ENCODE measurements at places on chromosomes 3 and 15. TPM values are rescaled to one million over a fixed set of nuclear protein-coding genes. Genes with fewer than 3 reads are reported as not detected.
A peak's percentile ranks its signal among the peaks of the same experiment; 100 is the strongest.

- no peak for DNase-seq
Measured at GRCh38 chr3:161208931-161209330, 12.2 kb upstream of the NMD3 start.

DNA sequence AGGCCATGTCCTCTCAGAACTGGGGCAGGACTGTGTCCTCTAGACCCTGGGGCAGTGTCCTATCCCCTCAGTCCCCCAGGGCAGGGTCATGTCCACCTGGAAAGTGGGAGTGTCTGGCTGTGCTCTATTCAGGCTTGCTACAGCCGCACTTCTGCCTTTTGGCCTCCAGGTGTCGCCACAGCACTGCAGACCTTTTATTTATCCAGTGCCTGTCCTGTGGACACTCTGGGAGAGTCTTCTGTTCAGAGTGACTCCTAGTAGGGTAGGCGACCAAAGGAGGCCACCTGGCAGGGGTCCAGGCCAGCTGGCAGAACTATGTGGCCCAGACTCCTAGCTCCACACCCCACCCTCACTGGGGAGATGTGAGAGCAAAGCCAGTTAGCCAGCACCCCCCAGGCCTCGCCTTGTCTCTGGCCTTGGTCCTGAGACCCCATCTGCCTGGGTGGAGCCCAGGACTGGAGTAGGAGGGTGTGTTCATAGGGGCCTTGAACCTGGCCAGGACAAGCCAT lies 3.9 kb downstream of the TMIE start:
- DNase-seq: peak; percentile 83

- peak; percentile 35 for DNase-seq
Measured at GRCh38 chr3:122004991-122005565, 17.0 kb downstream of the ILDR1 start.

DNA sequence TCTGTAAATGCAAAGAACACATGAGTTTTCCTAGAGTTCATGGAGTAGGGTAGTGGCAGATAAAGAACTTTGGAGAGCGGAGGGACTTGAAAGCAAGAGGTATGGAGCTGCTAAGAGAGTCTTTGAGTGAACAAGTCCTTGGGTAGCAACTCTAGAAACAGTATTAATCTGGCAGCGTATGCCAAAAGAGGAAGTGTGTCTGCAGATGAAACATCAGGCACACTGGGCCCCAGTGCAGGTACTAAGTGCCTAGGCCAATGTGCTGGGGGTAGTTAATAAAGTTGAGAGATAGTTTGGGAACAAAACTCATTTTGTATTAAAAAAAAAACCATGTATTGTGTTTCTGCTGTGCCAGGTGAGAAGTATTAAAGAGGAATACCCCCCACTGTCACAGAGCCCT lies 223.0 kb upstream of the STRIT1 start:
- no peak for DNase-seq

- no peak for DNase-seq
Measured at GRCh38 chr15:53031469-53031868, 241.3 kb upstream of the ONECUT1 start.

DNA sequence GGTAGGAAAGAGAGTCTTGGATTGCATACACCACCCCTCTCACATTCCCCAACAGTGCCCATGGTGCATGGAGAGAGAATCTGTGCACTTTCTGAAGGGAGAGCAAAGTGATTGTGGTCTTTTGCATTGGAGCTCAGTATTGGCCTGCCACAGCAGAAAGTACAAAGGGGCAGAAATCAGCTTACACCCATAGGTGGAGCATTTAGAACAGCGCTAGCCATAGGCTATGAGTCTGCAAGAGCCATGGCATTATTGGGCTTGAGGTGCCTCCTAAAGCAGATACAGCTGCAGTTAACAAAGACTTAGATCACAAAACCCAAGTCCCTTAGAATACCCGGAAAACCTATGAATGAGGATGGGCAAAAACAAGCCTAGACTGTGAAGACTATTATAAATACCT lies 21.8 kb downstream of the SI start:
- no peak for DNase-seq

- DNase-seq: no peak
Measured at GRCh38 chr15:53000409-53000808, 210.3 kb upstream of the ONECUT1 start.

GRCh38 chr3:123833398-123833785 lies 50.7 kb downstream of the MYLK start:
- DNase-seq: no peak

- no peak for DNase-seq
Measured at GRCh38 chr3:53478166-53478830, 16.1 kb upstream of the CACNA1D start.

GRCh38 chr15:65085990-65086679 lies 9.6 kb downstream of the KBTBD13 start:
- DNase-seq: peak; percentile 78

DNA sequence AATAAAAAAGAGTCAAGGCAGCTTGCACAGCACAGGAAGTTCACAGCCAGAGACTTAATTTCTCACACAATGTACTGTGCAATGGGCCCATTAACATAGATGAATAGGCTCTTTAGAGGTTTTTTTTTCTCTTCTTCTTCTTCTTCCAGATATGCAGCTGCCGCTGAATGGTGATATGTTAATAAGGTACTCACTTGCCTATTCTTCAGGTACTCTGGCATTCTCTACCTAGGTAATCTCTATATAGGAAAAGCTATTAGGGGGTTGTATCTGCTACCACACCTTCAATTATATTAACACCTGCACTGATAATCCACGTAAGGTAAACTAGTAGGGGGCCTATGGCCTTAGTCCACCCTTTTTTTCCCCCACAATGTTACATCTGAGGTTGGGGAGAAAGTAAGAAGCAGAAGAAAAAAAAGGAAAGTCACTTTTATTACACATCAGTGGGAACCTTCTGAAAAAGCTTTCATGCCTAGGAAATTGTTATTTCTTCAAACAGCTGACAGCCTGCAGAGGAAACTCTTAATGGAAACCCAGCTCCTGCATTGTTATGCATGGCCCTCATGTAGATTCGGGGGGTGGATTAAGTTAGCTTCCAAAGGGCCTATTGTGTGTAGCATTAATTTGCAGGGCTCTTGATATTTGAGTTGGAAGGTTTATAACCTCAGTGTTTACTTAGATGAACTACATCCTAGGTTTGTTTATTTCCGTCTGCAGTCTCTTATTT lies 525.5 kb downstream of the ZIC1 start:
- DNase-seq: peak; percentile 17

Gene CMSS1
- total RNA-seq: 70.6 TPM

Gene LRRC28
- total RNA-seq: 20.3 TPM

Gene CHRFAM7A
- 8.7 TPM for total RNA-seq

Gene HHATL
- total RNA-seq: 0.21 TPM

Gene PRSS50
- total RNA-seq: 1.4 TPM
